ENCODE measurements at places on chromosomes 13 and 19. TPM values are rescaled to one million over a fixed set of nuclear protein-coding genes. Genes with fewer than 3 reads are reported as not detected.

SIGLEC11 gene
- total RNA-seq, result not detected

GIPC3 gene
- 1.4 TPM for total RNA-seq

CPB2 gene
- not detected for total RNA-seq

ZNF283 gene
- 11.5 TPM for total RNA-seq

ATF5 gene
- total RNA-seq, result 6.9 TPM

NTN5 gene
- 2.3 TPM for total RNA-seq

DOCK9 gene
- 102 TPM for total RNA-seq

LRCH1 gene
- 18.9 TPM for total RNA-seq

SIGLEC12 gene
- 5.3 TPM for total RNA-seq

PRRG2 gene
- 1.5 TPM for total RNA-seq

URI1 gene
- 66.1 TPM for total RNA-seq

SIAH3 gene
- total RNA-seq, result 0.62 TPM

- DNase-seq, result no peak
Measured at GRCh38 chr19:2732157-2732725, 7.6 kb downstream of the SLC39A3 start.

DNA sequence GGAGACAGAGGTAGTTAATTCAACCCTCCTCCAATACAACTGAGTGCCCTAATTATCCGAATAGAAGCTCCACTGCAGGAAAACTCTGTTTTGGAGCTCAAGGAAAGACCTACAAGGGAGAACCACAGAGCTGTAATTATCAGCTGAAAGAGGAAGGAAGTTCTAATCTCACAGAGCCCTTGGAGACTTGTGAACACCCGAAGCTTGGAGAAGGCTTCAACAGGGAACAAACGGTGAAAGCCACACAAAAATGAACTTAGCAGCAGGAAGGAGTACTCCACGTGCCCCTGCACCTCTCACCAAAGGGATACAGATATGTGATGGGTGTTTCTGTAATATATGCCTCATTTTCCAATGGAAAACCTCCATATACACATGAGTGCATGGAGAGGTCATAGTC is 61.1 kb downstream of the IRS2 start:
- no peak for DNase-seq

DNA sequence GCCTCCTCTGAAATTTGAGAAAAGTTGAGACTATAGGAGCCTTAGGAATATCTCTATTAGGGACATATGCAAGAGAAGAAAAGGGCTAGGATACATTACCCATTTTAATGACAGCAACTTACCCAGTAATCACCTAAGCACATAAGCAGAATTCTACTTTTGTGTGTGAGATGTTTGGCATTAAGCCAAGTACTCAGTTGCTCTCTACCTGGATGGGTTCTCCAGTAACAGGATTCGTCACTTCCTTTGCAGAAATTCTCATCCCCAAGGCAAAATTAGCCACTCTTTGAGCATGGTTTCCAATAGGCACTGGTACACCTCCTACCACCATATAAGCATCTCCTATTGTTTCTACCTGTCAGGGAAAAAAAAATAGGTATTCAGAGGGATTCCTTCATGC is 95.1 kb downstream of the C13orf42 start:
- DNase-seq, result no peak

- DNase-seq, result no peak
Measured at GRCh38 chr19:58021541-58022282, 12.1 kb upstream of the ZSCAN1 start.

DNA sequence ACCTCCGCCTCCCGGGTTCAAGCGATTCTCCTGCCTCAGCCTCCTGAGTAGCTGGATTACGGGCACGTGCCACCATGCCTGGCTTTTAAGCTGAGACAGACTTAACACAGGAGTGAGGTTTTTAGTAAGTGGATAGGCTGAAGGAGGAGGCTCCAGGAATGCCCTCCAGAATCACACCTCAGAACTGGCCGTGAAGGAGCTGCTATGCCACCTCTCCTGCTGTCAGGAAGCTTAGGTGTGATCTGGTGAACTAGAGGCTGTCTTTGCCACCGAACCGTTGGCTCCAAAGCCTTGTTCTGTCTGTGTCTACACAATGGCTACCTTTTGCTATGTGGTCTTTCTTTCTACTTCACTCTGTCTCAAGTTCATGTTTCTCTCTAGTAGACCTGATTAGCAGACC is 4.2 kb downstream of the PDCD2L start:
- no peak for DNase-seq

- DNase-seq, result no peak
Measured at GRCh38 chr19:49327878-49328544, 3.0 kb upstream of the SLC6A16 start.

DNA sequence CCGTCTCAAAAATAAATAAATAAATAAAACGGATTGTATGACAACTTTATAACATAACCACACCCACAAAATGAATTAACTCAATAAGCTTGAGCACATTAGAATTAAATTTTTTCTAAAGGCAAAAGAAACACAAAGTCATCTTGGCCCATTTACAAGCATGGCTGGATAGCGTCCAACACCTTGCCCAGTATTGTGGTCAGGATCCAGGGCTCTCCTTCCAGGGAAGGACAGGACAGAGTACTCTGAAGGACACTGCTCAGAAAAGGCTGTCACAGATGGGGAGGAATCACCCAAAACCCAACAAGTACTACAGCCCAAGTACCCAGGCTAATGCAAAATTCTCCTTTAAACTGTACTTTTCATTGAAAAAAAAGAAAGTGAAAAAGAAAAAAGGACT is 27.1 kb downstream of the SUGP2 start:
- no peak for DNase-seq

DNA sequence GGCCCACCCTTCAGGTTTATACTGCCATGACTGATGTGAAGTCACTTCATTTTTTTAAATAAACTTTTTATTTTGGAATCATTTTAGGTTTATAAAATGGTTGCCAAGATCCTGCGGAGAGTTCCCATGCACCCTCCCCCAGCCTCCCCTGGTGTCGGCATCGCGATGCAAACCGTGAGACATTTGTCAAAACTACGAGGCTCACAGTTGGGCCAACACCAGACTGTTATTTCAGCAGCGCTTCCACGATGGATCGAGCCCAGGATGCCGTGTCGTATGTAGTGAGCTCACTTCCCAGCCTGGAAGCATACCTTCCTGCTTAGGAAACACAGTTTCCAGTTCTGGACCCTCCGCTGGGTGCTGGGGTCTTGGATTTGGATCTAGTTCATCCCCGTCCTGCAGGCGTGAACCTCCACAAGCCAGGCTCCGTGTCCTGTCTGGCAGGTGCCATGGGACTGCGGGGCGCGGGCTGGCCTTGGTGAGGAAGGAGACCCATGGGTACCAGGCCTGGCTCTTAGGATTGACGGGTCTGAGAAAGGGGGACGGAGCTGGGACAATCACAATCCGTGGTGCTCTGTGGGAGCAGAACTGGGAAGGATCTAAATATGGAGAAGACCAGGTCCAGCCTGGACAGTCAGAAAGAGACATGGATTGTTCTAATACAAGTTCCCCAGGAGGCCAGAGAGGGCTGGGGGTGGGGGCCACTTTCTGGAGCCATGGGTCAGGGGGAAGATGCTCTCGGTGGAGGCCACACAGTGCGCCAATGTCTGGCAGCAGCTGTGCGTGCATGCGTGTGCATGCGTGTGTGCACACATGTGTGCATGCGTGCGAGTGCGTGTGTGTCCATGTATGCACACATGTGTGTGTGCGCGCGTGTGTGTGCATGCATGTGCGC is 2.4 kb upstream of the SBK2 start:
- DNase-seq, result no peak

DNA sequence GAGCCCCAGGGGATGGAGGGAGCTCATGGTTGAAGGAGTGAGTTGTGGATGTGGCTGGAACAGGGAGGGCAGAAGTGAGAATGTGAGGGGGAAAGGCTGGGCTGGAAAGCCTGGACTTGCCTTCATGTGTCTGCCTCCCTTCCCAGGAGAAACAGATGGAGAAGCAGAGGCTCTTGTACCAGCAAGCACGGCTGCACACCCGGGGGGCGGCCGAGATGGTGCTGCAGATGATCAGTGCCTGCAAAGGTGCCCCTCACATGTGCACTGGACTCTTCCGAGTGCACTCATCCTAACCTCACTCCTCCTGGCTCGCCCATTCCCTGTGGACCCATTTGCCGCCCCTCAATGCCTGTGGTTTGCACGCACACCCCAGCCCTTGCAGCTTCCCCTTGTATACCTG is 83.2 kb downstream of the MAP4K1 start:
- no peak for DNase-seq

- no peak for DNase-seq
Measured at GRCh38 chr19:4571305-4571917, 11.9 kb upstream of the SEMA6B start.

GRCh38 chr19:12495002-12495802 is 10.6 kb upstream of the ZNF709 start:
- peak; percentile 91 for DNase-seq

GRCh38 chr19:13727798-13728197 is 36.5 kb upstream of the MRI1 start:
- DNase-seq, result no peak

- no peak for DNase-seq
Measured at GRCh38 chr19:48203222-48203793, 32.8 kb downstream of the ZSWIM9 start.

- DNase-seq, result no peak
Measured at GRCh38 chr19:40690050-40690692, at the start of gene NUMBL. TSS of gene NUMBL (minus strand) at chr19:40690651. CDS start at chr19:40690483, 168 bp downstream.

- DNase-seq, result no peak
Measured at GRCh38 chr13:109924376-109924775, 138.0 kb upstream of the IRS2 start.

- no peak for DNase-seq
Measured at GRCh38 chr19:46944123-46944748, 75.4 kb upstream of the NPAS1 start.

DNA sequence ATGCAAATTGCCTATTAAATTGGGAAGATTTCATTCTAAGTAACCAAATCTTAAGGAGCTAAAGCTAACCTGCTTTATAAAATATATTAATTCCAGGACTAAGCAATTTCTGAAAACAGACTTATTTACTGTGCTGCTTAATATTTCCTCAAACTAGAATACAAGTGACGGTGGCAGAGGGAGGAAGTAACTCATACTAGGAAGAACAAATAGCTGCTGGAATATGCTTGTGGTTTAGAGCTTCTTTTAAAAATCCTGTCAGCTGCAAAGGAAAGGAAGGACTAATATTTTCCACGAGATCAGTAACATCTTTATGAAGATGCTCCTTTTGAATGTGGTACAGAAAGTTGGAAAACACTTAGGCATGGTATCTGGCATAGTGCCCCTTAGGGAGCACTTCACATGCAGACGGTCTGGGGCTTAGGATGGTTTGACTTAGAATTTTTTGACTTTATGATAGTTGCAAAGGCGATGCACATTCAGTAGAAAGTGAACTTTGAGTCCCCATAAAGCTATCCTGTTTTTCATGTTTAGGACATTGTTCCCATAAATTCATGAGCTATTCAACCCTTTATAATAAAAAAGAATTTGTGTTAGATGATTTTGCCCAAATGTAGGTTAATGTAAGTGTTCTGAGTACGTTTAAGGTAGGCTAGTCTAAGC is 3.4 kb upstream of the HNRNPA1L2 start:
- DNase-seq, result no peak

- no peak for DNase-seq
Measured at GRCh38 chr13:90868321-90868920, 479.1 kb upstream of the MIR17HG start.

- no peak for DNase-seq
Measured at GRCh38 chr13:40590112-40590862, 76.2 kb downstream of the FOXO1 start.

DNA sequence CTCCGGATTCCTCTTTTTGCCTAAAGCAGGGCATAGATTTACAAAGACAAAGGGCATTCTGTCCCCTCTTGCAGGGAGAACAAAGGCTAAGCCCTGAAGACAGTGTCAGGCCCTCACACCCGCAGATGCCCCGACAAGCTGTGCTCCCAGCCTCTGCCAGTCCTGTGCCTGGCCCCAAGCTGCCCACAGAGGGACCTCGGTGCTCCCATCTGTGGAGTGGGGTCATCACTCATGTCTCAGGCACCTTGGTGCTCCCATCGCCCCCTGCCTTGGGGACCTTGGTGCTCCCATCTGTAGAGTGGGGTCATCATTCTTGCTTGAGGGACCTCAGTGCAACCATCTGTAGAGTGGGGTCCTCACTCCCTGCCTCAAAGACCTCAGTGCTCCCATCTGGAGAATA is 24.3 kb downstream of the C13orf46 start:
- no peak for DNase-seq

DNA sequence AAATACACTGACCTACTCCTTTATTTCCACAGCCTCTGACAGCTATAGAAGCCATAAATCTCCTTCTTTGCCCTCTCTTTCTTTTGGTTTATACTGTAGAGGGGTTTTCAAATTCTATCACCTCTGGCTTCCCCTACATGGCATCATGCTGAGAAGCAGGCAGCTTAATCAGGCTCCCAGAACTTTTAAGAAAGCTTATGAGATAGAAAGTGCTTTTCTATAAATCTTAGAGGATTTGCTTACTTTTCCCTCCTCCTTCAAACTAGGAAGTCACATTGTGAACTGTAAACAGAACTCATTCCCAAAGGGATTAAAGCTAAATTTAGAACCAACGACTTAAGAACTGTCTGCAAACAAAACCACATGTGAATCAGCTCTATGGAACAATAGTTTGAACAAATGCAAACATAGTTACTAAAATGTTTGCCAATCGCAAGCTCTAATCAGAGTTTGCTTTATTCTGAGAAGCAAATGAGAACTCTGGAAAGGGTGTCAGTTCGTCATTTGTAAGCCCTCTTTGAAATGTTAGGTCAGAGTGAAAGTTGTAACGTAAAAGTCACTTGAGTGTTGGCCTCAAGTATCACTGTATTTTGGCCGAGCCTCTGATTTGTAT is 344.1 kb downstream of the RFC3 start:
- DNase-seq, result no peak

- DNase-seq, result no peak
Measured at GRCh38 chr13:23609414-23609760, 39.2 kb downstream of the TNFRSF19 start.

- DNase-seq, result no peak
Measured at GRCh38 chr19:46058778-46059177, 18.0 kb upstream of the IGFL4 start.

- DNase-seq, result no peak
Measured at GRCh38 chr13:111204438-111205177, 89.5 kb downstream of the ARHGEF7 start.

- no peak for DNase-seq
Measured at GRCh38 chr19:2678044-2678671, 24.3 kb downstream of the GNG7 start.
